ENCODE measurements at places on chromosomes 7 and 10. TPM values are rescaled to one million over a fixed set of nuclear protein-coding genes. Genes with fewer than 3 reads are reported as not detected.

The SLC26A4 gene
- 3.1 TPM for total RNA-seq

The PIK3CG gene
- not detected for total RNA-seq

- peak; percentile 86 for DNase-seq
Measured at GRCh38 chr10:73433538-73433867, at the start of gene MSS51. TSS of gene MSS51 (minus strand) at chr10:73433561. CDS start at chr10:73428284, 5,277 bp downstream.

- peak; percentile 52 for DNase-seq
Measured at GRCh38 chr7:97094284-97094930, 23.1 kb upstream of the SDHAF3 start.

- no peak for DNase-seq
Measured at GRCh38 chr10:91541481-91541880, 91.4 kb downstream of the PPP1R3C start.

- DNase-seq = no peak
Measured at GRCh38 chr7:141102436-141102835, 28.6 kb downstream of the TMEM178B start.

- DNase-seq = peak; percentile 67
Measured at GRCh38 chr10:77582710-77583115, 54.9 kb downstream of the KCNMA1 start.

DNA sequence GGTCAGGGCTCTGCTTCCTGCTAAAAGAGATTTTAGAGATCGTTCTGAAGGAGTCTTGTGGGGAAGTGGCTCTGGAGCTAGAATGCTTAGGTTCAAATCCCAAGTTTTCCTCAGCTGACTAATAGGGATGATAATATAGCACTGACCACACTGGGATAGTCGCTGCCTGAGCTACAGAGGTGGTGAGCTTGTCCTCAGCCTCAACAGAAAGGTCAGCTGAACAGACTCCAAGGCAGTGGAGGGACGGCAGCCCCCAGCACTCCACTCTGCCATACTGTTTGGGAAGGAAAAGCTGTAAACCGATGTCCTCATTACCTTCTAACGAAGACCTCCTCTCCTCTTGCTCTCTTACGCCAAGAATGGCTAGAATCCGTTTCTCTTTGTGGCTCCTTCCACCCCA lies 36.2 kb downstream of the KAT6B start:
- no peak for DNase-seq

The AUTS2 gene
- total RNA-seq = 6.6 TPM

DNA sequence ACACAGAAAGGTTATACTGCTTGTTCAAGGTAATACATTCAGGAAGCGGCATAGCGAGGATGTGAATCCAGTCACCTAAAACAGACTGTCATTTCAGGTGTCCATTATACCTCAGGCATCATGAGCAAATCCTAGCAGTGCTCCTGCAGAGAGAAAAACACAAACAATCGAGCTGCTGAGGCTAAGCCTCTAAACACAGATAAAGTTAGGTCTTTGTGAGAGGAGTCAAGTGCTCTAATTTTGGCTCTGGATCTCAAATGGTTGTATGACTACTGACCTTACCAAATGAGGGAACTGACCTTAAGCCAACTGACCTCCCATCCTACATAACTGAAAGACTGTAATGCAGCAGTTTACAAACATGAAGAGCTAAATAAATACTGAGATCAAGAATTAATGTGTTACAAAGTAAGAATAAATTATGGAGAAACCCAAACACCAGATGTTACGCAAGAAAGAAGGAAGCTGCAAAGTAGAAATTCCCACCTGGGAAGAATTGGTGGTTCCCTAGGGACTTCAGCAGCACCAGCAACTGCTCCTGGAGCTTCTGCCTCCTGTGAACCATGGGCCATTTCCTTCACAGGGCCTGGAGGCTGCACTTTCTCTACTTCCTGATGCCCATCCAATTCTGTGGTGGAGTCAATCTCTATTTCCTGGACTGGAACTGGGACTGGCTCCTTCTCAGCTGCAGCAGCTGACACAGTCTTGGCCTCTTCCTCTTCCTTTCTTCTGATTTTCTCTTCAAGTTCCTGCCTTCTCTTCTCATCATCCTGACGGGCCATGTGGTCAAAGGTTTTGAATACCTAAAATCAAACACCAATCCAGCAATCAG lies 5.8 kb downstream of the NUDCD3 start:
- DNase-seq = no peak

The PAOX gene
- total RNA-seq = 4.2 TPM

DNA sequence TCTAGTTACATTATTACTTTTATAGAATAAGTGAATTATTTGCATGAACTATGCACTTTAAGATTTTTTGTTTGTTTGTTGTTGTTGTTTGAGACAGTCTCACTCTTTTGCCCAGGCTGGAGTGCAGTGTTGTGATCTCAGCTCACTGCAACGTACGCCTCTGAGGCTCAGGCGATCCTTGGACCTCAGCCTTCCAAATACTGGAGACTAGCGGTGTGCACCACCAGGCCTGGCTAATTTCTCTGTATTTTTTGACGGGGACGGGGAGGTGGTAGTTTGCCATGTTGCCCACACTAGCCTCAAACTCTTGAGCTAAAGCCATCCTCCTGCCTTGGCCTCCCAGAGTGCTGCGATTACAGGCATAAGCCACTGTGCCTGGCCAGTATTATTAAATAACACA lies 29.2 kb downstream of the KCND2 start:
- DNase-seq = no peak

DNA sequence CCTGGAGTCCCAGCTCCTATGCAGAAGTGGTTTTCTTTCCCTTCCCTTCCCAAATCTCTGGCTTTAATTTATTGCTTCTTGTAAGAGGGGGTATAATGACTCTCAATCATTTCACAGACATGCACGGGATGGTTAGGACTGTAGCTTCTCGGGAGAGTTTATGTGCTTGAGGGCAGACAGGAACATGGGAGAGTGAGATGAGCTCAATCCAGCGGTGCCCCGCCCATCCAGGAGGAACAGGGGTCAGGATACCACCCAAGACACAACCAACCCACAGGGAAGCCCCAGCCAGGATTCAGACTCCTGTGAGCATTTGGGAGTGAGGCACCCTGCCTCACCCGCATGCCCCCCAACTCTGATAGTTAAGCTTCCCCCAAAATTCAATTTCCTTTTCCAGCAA lies 33.7 kb upstream of the GATAD1 start:
- DNase-seq = no peak

All from myocyte (in vitro differentiated cells).